ENCODE measurements at places on chromosomes 1 and 21. TPM values are rescaled to one million over a fixed set of nuclear protein-coding genes. Genes with fewer than 3 reads are reported as not detected.

ATP1A4 gene
- polyA plus RNA-seq: 0.56 TPM

ASB17 gene
- not detected for polyA plus RNA-seq

CRP gene
- polyA plus RNA-seq: 0.07 TPM

RHD gene
- polyA plus RNA-seq: not detected

CASQ1 gene
- 0.13 TPM for polyA plus RNA-seq

MYOG gene
- not detected for polyA plus RNA-seq

KRTAP7-1 gene
- not detected for polyA plus RNA-seq

PEAR1 gene
- 3.3 TPM for polyA plus RNA-seq

AK5 gene
- polyA plus RNA-seq: 0.07 TPM

TIE1 gene
- polyA plus RNA-seq: 56.7 TPM

GBP4 gene
- polyA plus RNA-seq: 8.1 TPM

IFI44L gene
- 11.0 TPM for polyA plus RNA-seq

LORICRIN gene
- not detected for polyA plus RNA-seq

SIM2 gene
- polyA plus RNA-seq: 0.01 TPM

C1QC gene
- polyA plus RNA-seq: 138 TPM

RAB42 gene
- 0.59 TPM for polyA plus RNA-seq

PLEKHA6 gene
- 4.2 TPM for polyA plus RNA-seq

CNR2 gene
- 0.06 TPM for polyA plus RNA-seq

FLG2 gene
- not detected for polyA plus RNA-seq

SH2D1B gene
- polyA plus RNA-seq: 0.07 TPM

THRAP3 gene
- 19.5 TPM for polyA plus RNA-seq

TMCC2 gene
- 0.70 TPM for polyA plus RNA-seq

TSTD1 gene
- 33.7 TPM for polyA plus RNA-seq

SLC35E2B gene
- 15.1 TPM for polyA plus RNA-seq

S100A2 gene
- polyA plus RNA-seq: 4.4 TPM

IGFN1 gene
- 0.06 TPM for polyA plus RNA-seq

ASPM gene
- polyA plus RNA-seq: under 0.01 TPM

RAB13 gene
- polyA plus RNA-seq: 68.2 TPM

SYT14 gene
- not detected for polyA plus RNA-seq

LIN28A gene
- not detected for polyA plus RNA-seq

NAXE gene
- 46.5 TPM for polyA plus RNA-seq

SLFNL1 gene
- 0.22 TPM for polyA plus RNA-seq

KRTAP13-2 gene
- not detected for polyA plus RNA-seq

TLCD4 gene
- 1.9 TPM for polyA plus RNA-seq

RNU1-3 gene
- not detected for polyA plus RNA-seq

PSRC1 gene
- 2.9 TPM for polyA plus RNA-seq
